Skeletal muscle tissue (tissue), 5 donors: ENCODE measurements at places on chromosomes 6 and 20. TPM values are rescaled to one million over a fixed set of nuclear protein-coding genes. Genes with fewer than 3 reads are reported as not detected.

MACROD2 gene
- 3.1 TPM for total RNA-seq

CDH4 gene
- total RNA-seq: 0.52 TPM

C4A gene
- 14.1 TPM for total RNA-seq

C20orf202 gene
- total RNA-seq: 0.52 TPM

CAGE1 gene
- not detected for total RNA-seq

AIF1 gene
- total RNA-seq: 19.8 TPM

BCAS1 gene
- total RNA-seq: 2.1 TPM

OR2H1 gene
- not detected for total RNA-seq
